Regular cardiac myocyte (primary cell): ENCODE measurements at places on chromosomes 3 and 15. TPM values are rescaled to one million over a fixed set of nuclear protein-coding genes. Genes with fewer than 3 reads are reported as not detected.

The PLOD2 gene
- 639 and 1,238 TPM in 2 replicates for total RNA-seq

The RBP2 gene
- total RNA-seq, result not detected in 2 replicates

The SNX22 gene
- 0.19 and 0.28 TPM in 2 replicates for total RNA-seq

The CAPN3 gene
- 0.77 and 2.0 TPM in 2 replicates for total RNA-seq

The PLA2G4D gene
- under 0.01 TPM in 1 of 2 replicates, not detected in the other for total RNA-seq

The LRTM1 gene
- not detected in 2 replicates for total RNA-seq
